ENCODE measurements at places on chromosomes 13 and 19.
A peak's percentile ranks its signal among the peaks of the same experiment; 100 is the strongest.

DNA sequence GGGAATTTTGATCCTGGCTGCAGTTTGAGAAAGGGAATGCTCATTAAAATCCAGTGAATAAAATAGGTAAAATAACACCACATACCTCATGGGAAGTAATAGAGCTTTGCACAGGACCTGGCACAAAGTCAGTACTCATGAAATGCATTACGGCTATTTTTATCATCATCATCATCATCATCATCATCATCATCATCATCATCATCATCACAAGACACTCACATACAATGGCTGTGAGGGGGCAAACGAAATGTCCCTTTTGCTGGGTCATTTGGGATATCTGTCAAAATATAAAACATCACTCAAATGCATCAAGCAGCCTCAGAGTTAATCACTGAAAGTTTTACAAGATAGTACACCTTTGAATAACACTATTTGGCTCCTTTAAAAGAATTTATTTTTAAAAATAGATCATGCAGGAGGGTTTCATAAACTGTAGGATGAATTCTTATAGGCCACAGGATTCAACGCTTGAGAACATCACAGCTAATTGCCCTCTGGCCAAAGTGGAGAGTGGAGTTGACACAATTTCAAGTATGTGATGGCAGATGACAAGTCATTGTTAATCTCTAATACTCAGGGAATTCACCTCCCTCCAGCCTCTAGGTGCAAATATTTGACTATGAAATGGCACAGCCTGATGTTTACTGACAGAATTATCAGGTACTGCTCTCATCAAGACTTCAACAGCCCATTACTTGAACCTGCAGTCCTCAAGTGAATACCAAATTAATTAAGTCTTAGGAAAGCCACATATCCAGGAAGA, 14.2 kb upstream of the ZNF599 start:
- no peak for DNase-seq

DNA sequence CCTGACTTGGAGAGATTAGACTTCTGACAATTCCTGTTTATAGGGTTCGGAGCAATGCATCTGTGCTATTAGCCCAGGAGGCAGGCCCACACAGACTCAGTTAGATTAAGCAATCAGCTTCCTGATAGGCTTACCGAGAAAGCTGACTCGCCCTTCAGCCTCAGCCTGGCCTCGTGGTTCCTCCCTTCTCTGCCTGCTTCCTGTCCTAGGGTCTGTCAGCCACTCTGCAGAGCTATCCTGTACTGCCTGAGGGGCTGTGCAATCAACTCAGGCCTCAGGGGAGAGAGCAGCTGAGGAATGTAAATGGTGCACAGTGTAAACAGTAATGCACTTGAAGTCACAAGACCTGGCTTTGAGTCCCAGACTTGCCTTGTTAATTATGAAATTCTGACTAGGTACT, 30.7 kb downstream of the HTR2A start:
- DNase-seq = no peak

DNA sequence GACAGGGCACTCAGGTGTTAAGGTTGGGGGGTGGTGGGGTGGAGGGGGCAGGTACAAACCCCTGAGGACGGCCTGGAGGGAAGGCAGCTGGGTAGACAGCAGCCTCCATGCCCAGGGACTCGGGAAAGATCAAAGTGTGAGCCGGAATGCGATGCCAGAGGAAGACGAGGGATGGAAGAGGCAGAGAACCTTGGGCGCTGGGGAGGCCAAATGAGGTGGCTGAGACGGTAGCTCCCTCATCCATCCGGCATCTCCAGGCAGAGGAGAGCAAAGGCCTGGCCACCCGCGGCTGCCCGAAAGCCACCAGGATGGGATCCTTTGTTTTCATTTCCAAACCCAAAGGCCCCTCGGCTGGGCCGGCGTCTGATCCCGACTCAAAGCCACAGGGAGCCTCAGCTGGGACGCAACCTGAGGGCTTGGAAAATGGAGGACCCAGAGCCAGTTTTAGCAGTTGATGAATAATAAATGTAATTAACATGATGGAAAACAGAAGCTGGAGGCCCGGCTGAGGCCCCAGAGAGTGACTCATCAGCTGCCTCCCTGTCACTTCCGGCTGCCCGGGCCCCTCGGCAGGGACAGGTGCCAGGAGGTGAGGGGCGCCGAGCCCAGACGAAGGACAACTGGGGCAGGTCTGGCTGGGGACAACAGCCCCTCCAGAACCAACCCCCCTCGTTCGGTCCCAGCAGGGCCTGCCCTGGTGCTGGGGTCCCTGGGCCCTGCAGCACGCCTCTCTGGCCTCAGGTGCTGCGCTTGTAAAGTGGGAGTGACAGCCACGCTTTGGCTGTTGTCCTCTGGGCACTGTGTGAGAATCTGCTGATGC, 61.6 kb downstream of the CEBPG start:
- no peak for DNase-seq

DNA sequence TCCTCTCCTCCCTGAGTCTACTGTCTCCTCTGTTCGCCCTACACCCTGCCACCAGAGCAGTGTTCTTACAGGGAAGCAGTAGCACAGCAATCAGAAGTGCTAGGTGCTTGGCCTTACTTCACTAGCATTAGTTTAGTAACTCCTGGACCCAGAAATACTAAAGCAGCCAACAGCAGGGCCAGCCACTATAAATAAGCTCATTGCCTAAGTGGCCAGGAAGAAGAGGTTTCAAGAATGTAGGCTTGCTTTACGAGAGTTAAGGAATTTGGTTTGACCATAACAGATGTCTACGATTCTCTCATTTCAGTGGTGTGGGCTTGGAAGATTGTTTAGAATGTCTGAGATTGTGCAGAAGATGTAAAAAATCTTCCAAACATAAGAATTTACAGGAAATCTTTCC, 103.3 kb downstream of the ZAR1L start:
- no peak for DNase-seq

DNA sequence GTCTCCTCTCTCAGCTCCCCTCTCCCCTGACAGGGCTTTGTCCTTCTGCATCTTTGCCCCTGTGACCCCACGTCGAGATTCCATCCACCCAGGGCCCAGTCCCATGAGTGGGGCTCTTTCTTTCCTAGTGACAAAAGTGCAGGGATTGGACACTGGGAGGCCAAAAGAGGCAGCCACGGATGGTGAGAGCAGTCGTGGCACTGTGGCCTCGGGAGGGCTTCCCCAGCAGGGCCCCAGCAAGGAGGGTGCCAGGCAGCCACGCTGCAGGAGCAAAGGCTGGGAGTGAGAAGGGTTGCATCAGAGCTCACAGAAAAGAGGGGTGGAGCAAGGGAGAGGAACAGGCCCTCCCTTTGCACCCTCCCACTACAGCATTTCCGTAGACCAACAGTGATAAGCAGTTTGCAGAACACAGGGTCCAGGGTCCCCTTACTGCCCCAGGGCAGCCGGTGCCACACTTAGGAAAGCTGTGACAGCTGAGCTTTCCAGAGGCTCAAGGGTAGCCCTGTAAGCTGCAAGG, 4.9 kb downstream of the ZSCAN1 start:
- no peak for DNase-seq

- peak; percentile 6 for DNase-seq
Measured at GRCh38 chr19:44260343-44260681, 626 bp downstream of the ZNF233 start.

- peak; percentile 99 for DNase-seq
Measured at GRCh38 chr19:52962394-52963246, at the start of gene ZNF816. Gene ZNF816, minus strand, starts transcription at chr19:52962881. Its CDS starts 6,792 bp downstream, at chr19:52956089.

DNA sequence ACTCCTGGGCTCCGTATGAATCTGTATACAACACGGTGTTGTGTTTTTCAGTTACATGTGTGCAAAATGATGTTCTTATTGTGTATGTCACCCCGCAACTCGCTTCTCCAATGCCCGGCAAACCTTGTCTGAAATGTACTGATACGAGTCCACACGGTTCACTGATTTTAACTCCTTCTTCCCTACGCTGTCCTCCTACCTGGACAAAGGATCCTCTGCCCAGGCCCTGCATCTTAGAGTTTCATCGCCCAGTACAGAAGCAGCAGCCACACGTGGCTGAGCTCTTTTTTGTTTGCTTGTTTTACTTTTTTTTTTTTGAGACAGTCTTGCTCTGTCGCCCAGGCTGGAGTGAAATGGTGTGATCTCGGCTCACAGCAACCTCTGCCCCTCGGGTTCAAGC, 28.9 kb downstream of the ZFR2 start:
- no peak for DNase-seq

GRCh38 chr13:113942591-113943103, 31.2 kb downstream of the C13orf46 start:
- no peak for DNase-seq

DNA sequence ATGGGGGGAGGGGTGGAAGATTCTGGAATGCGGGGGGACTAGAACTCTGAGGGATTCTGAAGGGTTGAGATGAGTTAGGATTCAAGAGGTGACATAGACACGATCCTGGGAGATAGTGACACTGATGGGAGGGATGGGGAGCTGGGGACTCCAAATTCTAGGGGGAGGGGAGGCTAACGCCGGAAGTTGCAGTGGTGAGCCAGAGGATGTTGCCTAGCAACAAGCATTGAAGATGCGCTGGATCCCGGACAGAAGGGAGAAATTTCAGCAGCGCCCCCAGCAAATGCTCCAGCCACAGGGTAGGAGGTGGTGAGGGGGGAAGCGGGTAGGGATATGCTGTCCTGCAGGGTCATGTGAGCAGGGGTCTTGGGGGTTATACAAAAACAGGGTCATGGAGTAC, 6.9 kb upstream of the LTBP4 start:
- no peak for DNase-seq

DNA sequence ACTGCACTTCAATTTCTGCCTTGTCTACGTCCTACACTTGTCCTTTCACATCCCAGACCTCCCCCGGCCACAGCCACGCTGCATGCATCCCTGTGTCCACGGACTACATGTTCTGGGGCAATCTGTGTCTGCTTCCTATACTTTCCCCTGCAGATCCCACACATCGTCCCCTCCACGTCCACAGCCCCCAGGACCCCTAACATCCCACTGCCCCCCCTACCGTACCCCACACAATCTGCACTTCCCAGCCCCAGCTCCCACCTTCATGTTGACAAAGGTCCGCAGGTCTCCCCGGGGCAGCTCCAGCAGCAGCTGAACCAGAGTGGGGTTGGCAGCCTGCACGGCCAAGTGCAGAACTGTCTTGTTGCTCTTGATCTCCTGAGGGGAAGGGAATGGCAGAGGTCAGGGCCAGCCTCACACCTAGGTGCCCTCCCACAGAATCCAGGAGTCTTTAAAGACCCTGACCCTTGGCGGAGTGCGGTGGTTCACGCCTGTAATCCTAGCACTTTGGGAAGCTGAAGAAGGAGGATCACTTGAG, 10.2 kb downstream of the NFKBID start:
- DNase-seq = no peak

DNA sequence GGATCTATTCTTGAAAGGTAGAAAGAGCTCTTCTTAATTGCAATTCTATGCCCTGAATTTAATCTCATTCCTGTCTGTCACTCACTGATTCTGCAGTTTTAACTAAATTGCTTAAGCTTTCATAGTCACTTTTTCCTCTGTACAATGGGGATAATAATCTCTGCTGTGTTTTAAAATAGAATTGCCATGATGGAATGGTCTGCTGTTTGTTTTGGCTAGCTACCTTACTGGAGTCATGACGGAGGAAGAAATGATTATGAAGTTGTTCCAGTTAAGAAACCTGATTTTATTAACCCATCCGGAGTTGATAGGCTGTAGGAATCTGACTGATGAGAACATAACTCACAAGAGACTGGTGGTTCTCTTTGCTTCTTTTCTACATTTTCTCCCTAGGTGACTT, 54.9 kb upstream of the ITM2B start:
- DNase-seq = no peak

GRCh38 chr13:40223585-40223984, 442.9 kb downstream of the FOXO1 start:
- DNase-seq = no peak

GRCh38 chr13:51058461-51059167, 52.5 kb downstream of the C13orf42 start:
- DNase-seq = no peak

DNA sequence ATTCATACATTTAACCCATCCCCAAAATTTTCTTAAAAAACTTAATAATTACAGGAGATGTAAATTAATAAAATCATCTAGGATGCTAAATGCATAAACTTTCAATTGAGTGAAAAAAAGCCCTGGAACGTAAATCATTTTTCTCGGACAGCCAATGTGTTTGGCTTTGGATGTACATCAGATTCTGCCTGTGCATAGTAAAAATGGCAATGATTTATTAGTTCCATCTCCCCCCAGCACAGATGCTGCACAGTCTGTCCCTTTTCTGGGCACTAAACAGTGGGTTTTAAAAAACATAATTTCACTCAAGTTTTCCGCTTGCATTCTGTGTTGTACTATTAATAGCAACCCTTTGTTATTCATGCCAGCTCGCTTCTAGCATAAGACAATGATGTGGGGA, 147.7 kb downstream of the TM9SF2 start:
- no peak for DNase-seq

GRCh38 chr13:62137629-62138405, 722.2 kb upstream of the PCDH20 start:
- DNase-seq = no peak

GRCh38 chr13:31012655-31013024, 80.2 kb downstream of the TEX26 start:
- no peak for DNase-seq

- no peak for DNase-seq
Measured at GRCh38 chr13:95650696-95651095, 6.2 kb upstream of the DZIP1 start.

DNA sequence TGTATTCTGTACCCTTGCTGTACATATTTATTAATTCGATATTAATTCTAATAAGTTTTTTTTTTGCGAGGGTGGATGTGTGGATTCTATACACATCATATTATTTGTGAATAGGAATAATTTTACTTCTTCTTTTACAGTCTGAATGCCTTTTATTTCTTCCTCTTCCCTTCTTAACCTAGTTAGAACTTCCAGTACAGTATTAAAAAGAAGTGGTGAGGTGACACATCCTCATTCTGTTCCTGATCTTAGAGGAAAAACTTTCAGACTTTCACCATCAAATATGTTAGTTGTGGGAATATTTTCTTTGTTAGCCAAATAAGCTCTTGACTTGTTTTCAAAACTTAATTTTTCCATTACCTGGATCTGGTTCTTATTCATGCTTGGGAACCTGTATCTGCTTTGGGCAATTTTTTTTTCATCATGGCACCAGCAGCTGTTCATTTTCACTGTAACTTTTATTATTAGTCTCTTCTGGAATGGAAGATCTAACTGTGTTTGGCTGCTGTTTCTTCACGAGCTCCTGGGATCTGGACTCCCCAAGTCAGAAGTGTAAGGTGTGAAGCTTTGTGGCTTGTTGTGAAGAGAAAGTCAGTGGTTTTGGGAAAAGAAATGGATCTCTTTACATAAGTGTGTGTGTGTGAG, 33.1 kb downstream of the RGCC start:
- no peak for DNase-seq

GRCh38 chr13:86429756-86430155, 630.5 kb upstream of the SLITRK6 start:
- DNase-seq = no peak
